Kidney epithelial cell (primary cell): ENCODE measurements at places on chromosomes 5 and 9.

GRCh38 chr9:71984831-71985281, 73.4 kb downstream of the C9orf85 start:
- no peak for DNase-seq

DNA sequence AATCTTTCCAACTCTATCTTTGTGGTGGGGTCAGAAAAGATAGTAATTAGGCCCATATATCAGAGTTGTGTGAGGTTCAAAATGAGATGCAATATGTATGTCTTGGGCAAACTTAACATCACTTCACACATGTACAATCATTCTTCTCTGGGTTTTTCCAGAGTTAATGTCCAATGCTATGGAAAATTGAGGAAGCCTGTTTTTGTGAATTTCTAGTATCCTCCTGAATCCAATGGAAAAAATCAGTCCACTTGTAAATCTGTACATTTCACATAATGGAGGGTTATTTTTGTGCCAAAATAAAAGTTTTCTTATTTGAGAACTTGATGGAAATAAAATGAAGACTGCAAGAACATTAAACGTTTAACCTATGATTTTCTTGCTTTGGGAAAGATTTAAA, 155.6 kb upstream of the SEMA6A start:
- no peak for DNase-seq

DNA sequence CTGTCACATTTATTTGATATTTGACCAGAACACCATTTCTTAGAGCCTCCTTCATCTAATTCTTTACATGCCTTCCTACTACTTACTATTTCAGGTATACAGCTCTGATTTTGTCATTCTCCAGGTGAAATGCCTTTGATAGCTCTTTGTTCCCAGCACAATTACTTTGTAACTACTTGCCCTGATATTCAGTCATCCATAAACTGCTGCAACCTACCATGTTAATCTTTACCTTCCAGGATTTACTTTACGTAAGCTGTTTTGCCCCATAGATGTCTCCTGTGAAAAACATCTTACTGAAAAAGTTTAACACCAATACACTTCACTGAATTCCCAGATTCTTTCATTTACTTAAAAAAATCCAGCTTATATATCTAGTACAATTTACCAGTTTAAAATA, 443.8 kb upstream of the CYLC2 start:
- peak; percentile 31 for DNase-seq

DNA sequence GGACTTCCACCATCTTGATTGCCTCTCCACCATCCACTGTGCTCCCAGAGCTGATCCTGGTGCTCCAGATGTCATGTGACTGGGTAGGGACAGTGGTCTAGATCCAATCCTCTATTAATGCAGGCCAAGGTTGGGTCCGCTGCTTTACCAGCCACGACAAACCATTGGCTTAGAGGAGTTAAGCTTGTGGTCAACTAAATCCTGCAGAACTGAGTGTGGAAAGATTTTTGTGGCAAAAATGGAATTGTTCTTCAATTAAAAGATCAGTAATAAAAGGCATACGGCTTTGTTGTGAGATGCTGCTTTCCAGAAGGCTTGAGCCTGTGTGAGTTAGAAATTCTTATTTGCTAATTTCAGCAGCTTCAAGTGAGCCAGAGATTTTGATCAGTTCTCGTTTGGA, 30.7 kb downstream of the SLC1A3 start:
- DNase-seq, result no peak

- no peak for DNase-seq
Measured at GRCh38 chr5:113508756-113509155, 4.7 kb upstream of the YTHDC2 start.

DNA sequence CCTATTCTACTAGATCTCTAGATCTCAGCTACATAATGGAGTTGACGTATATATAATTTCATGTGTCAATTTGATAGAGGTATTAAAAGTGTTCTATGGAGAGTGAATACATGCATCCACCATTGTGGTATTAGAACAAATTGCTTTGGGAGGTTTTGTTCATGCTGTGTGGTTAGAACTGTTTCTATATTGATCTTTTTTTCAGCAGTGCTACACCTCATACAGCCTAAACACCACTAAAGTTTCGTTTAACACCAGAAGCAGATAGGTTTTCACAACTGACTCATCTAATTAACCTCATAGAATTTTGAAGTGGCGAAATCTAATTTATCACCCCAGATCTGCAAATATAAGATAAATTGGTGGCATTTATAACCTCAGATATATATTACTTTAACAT, 269.4 kb upstream of the SEMA6A start:
- DNase-seq, result no peak

DNA sequence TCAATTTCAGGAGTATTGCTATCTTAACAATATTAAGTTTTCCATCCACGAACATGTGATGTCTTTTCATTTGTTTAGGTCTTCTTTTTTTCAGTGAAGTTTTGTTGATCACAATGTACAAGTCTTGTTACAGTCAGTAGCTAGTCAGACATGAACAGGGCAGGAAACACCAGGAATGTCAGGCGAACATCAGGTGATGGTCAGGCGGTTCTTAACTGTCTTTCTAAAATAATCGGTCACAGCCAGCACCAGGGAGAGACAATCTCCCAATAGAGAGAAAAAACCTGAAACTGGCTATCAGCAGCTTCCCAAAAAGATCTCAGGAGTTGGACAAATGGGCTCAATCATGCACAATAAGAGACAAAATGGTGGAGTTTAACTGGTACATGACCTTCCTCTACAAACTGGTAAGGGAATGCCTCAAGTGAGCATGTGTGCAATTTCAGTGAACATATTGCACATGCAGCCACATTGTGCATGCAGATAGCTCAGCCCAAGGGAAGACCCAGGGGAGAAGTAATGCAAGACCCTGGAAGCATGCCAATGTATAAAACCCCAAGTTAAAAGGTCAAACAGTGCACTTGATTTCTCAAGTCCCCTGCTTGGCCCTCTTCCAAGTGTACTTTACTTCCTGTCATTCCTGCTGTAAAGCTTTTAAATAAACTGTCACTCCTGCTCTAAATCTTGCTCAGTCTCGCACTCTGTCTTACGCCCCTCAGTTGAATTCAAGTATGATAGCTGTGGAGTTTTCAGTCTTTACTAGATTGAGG, 176.1 kb upstream of the RASEF start:
- DNase-seq, result no peak
